ENCODE measurements at places on chromosomes 6 and 20.

DNA sequence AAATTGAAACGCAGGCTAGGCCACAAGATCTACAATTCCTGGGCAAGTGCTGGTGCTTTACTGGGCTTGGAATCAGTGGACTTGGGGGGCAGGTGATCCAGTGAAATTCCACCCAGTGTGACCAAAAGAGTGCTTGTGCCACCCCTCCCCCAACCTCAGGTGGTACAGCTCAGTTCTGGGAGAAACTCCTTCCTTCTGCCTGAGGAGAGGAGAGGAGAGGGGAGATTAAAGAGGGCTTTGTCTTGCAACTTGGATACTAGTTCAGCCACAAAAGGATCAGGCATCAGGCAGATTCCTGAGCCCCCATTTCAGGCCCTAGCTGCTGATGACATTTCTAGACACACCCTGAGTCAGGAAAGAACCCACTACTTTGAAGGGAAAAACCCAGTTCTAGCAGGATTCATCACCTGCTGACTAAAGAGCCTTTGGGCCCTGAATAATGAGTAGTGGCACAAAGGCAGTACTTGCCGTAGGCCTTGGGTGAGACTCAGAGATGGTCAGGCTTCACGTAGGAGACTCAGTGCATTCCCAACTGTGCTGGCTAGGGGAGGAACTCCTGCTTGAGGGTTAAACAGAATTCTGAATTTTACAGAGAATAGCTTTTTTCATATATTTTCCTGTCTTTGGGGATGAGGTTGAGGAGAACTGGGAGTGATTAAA, 446.7 kb downstream of the BMP2 start:
- no peak for DNase-seq

DNA sequence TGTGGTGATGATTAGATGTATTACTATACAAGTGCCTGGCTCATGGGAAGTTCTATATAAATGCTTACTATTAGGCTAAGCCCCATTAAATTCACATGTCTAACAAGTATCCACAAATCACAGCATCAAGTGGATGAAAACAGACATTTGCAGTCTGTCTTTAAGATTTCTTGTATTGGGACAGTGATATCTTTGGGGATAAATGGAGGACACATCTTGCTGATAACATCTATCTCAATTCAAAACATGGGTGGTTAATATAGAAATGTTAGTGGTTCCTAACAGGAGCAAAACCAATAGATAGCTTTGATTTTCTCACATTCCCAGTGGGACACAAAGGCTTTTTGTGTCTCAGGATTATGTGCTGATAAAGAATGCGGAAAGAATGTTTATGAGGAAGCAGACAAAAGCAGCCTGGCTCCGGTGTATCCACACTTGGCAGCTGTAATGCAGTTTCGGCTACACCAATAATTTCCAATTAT, 29.3 kb downstream of the PTPRK start:
- no peak for DNase-seq

GRCh38 chr6:56144538-56145324, 102.6 kb downstream of the COL21A1 start:
- no peak for DNase-seq

DNA sequence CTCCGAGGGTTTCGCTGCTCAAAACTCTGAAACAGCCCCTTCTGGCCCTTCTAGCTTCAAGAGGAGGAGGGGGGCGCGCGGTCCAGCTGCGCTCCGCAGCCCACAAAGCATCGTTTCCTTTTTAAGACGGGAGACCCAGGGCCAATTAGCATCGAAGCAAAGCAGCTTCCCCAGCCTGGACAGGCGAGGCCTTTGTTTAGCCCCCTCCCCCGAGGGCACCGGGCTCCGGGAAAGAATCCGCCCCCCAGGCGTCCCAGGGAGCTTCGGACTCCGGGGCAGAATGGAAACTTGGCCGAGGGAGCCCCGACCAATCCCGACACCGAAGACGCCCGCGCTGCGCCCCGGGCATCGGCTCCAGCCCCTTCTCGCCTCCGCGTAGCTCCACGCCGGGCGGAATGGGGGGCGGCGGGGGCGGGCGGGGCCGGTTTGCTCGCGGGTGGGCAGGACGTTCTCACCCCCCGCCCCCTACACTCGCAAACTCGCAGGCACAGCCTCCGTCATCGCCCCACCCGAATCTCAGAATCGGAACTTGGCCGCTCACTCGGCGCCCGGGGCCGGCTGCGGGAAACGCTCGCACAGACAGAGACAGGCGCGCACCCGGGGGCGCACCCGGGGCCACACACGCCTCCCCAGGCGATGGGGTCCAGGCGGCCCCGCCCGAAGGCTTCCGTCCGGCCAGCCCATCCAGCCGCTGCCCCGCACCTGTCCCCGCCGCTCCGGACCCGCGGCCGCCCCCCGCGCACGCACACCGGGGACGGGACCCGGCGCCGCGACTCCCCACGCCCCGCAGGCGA, 628 bp downstream of the NKAIN4 start:
- DNase-seq = no peak
